Activated CD4-positive, alpha-beta memory T cell treated with anti-CD3 and anti-CD28 coated beads, Interleukin-2, amount 10 ng/mL, durations not matched to agents 7 days and 5 days (primary cell): ENCODE measurements at places on chromosomes 2 and 18. TPM values are rescaled to one million over a fixed set of nuclear protein-coding genes. Genes with fewer than 3 reads are reported as not detected.

ANKRD53 gene
- not detected for total RNA-seq

SLC5A7 gene
- not detected for total RNA-seq

GRHL1 gene
- total RNA-seq, result 2.0 TPM

ACADL gene
- total RNA-seq, result not detected

PRSS56 gene
- not detected for total RNA-seq

LTBP1 gene
- total RNA-seq, result 0.33 TPM

IL36A gene
- total RNA-seq, result not detected
